ENCODE measurements at places on chromosomes 5 and 9.

DNA sequence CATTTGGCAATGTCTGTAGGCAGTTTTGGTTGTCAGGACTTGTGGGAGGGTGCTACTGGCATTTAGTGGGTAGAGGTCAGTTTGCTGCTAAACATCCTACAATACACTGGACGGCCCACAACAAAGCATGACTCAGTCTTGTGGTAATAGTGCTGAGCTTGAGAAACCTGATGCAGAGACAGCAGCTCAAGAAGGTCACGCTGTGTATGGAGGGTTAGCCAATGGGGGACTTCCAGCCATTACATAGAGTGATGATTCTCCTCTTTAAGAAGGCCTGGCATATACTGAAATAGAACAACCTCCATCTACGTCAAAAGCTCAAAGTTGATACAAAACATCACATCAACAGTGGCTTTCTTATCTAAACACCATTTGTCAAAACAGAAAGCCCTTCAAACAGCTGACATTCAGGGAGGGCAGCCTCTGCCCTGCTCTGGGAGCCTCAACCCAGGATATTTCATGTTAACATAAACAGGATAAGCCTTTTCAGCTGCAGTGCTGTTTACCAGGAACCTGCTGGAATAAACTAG, 143.0 kb downstream of the GPBP1 start:
- no peak for DNase-seq

DNA sequence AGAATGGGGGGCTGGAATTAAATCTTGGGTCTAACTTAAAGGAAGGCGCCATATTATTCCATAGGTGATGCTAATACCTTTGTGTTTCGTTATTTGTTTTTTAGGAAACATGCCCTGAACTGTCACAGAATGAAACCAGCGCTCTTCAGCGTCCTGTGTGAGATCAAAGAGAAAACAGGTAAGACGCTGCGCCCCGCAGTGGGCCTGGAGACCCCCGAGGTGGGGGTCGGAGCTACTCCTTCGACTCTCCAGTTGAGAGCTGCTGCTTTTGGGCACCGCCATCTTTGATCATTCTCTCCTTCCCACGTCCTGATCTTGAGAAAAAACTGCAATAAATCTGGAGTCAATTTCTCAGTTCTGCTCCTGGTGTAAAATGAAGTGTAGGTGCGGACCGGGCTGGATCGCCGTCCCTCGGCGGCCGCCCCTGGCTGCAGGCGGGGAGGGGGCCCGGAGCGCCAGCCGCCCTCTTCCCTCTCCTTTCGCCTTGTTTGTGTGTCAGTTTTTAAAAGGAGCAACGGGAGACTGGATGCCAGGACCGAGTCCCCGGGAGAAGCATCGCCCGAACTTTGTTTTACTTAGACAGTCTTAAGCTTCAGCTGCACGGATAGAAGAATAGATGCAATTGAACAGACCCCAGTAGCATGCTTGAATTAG, 1.4 kb downstream of the PBX3 start:
- DNase-seq: no peak

DNA sequence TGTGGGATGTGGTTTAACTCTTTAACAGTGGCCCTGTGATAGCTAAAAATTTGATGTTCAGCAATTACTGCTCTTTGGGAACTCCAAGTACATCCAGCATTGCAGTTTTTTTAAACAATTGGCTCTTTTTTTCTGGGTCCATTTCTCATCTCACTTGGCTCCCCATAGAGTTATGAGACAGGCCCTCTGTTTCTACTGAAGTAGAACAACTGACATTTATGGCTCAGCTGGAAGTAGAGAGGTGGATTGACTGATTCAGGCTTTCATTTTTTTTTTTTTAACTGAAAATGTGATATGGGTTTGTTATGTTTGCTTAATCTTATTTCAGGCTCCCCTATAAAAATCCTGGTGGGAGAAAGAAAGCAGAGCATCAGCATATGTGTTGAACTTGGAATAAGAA, 96.6 kb upstream of the CD180 start:
- DNase-seq: no peak

- DNase-seq: no peak
Measured at GRCh38 chr5:135835766-135836165, 1.3 kb downstream of the SLC25A48 start.

GRCh38 chr9:137783521-137783920, 94.1 kb upstream of the CACNA1B start:
- no peak for DNase-seq
